ENCODE measurements at places on chromosomes 7 and 10.
A peak's percentile ranks its signal among the peaks of the same experiment; 100 is the strongest.

DNA sequence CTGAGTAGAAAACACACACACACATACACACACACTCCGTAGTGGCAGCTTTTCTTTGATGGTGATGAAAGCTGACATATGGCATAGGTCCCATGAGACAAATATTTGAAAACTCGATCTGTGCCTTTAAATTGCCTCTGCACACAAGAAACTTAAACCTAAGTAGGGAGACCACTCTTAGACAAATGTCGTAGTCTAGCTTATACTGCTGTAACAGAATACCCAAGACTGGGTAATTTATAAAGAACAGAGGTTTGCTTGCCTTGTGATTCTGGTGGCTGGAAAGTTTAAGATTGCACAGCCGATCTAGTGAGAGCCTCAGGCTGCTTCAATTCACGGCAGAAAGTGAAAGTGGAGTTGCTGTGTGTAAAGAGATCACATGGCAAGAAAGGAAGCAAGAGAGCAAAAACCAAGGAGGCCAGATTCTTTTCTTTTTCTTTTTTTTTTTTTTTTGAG is 489.4 kb upstream of the SORCS1 start:
- peak; percentile 21 for DNase-seq

DNA sequence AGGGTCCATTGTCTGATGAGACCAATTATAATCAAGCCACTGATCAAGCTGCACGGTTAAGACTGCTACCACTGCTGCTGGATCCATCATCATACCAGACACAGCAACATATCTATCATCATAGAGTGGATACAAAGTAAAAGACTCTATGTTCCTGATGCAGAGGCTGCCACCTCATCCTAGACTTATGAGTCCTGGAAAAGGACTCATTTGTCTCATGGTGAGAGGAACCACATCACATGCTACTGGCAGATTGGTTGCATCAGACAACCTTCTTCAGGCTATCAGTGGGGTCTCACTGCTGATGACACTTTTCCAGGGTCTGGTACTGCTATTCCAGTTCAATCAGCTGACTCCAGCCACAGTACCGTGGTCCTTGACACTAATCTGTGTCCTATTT is 79.0 kb downstream of the ABI1 start:
- peak; percentile 61 for DNase-seq

GRCh38 chr7:151017370-151017952 is 6.8 kb downstream of the ATG9B start:
- DNase-seq = no peak

- no peak for DNase-seq
These were observed 39.2 kb downstream of the LAMB4 start for GRCh38 chr7:108090791-108091460.

DNA sequence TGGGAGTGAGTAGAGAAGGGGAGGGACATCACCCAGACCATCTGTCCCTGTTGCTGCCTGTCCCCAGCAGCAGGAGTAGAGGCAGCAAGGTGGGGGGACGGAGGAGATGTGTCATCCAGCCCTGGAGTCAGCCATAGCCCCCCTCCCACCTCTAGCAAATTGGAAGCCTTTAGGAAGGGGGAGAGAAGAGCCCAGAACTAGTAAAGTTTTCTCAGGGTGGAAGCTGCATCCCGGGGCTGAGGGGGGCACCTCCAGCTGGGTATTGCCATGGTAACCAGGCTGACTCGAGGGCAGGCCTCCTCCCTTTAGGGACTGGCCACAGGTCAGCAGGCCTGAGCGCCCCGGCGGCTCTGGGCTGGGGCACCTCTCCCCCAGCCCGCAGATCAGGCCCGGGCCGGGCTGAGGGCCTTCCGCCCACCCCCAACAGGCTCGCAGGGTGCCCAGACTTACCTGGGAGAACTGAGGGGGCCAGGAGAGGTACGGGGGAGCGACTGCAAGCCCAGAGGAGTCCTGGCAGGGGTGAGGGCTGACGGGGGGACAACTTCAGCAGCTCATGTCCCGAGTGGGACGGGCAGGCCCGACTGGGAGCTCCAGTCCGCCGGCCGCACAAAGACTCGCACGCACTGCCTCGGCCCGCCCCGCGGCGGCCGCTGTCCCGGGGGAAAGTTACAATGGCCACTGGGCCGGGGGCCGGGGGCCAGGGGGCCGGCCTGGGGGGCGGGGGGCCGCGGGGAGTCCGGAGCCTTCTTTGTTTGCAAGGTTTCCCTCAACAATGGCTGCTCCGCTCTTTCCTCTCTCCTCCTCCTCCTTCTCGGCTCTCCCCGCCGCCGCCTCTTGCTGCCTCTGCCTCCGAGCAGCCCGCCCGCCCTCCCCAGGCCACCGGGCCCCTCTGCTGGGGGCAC is 6.0 kb downstream of the LDB1 start:
- DNase-seq = peak; percentile 40

DNA sequence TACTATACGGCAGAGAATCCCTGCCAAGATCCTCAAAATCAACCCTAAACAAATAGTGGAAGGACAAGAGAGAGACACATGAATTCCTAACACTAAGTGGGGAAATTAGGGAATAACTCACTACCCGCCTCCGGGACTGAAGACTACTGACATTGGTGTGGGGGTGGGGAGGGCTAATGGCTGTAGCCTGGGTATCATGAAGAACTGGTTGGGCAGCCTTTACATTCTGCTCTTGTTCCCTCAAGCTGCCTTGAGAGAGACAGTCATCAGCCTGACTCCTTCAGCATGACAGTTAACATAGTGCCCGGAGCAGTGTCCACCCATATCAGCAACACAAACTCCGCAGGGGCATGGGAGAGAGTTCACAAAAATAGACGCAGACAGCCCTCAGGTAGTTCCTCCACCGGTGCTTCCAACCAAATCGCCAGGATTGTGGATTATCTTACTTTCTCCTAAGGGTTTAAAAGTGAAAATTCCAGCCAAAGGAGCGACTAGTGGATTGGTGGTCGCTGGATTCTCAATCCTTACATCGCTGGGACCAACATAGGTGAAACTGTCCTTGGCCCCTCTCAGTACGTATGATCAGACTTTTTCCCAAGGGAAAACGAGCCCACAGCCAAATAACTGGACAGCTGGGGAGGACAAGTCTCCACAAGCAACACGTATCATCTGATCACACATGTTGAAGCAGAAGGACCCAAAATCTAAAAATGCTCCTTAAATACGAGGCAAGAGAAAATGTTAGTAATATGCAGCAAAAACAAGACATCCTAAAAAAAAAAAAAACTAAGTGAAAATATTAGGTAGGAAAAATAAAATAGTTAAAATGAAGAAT is 22.6 kb downstream of the TMEM254 start:
- no peak for DNase-seq

DNA sequence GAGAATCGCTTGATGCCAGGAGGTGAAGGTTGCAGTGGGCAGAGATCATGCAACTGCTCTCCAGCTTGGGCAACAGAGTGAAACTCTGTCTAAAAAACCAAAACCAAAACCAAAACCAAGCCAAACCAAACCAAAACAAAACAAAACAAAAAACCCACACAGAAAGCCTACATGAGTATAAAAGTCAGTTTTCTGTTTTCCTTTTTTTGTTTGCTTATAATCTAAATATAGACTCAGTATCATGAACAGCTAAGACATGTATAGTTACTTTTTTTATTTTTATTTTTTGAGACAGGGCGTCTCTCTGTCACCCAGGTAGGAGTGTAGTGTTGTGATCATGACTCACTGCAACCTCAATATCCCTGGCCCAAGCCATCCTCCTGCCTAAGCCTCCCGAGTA is 16.8 kb upstream of the MTPN start:
- no peak for DNase-seq

GRCh38 chr10:119778776-119779445 is 53.1 kb downstream of the INPP5F start:
- no peak for DNase-seq

GRCh38 chr10:70917226-70917625 is 28.9 kb upstream of the PCBD1 start:
- no peak for DNase-seq

GRCh38 chr10:112687647-112688046 is 240.6 kb downstream of the VTI1A start:
- DNase-seq = peak; percentile 34

Measured in fibroblast of skin of right biceps (primary cell).